ENCODE measurements at places on chromosomes 7 and 10.

DNA sequence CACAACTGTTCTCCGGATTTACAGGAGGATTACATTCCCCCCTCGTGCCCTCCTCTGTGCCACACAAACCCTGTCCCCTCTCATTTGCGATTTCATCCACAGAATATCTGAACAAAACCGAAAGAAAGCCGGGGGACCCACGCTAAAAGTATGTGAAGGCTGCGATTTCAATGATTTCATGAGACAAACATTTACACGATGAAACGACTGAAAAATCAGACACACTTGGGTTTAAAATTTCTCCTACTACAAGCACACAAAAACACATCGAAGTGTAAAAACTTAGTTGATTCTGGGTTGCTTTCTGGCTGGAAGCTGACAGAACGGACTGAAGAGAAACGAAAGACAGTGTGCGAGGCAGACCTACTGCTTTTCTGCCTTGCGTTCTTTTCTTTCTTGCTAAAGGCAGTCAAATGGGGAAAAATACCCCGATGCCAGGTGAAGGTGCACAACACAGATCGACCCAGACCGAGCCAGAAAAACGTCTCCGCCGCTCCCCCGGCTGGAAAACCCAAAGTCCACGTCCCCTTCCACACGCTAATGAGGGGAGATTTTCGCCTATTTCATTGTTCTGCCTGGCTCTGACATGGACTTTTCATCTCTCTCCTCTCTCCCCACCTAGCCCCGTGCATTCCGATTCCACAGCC is 1.2 kb downstream of the HIPK2 start:
- no peak for DNase-seq

GRCh38 chr10:112896273-112896672 is 53.8 kb upstream of the TCF7L2 start:
- no peak for DNase-seq

- DNase-seq: no peak
These were observed 69.4 kb upstream of the GSDME start for GRCh38 chr7:24826662-24827020.

DNA sequence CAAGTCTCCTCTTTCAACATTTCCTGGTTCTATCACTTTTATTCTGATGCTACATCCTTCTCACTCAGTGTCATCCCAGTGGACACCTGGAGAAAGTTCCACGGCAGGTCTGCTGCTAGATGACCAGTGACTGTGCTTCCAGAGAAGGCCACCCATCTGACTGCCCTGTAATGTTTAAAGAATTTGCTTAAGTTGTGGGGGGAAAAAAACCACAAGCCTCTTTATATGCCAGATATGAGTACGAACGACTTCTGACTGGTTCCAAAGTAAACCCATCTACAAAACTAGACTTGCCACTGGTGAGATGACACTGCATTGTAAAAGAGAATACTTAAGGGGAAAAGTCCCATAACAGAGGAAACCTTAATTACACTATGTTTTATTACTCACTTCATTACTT is 69.6 kb upstream of the VWC2 start:
- DNase-seq: no peak

DNA sequence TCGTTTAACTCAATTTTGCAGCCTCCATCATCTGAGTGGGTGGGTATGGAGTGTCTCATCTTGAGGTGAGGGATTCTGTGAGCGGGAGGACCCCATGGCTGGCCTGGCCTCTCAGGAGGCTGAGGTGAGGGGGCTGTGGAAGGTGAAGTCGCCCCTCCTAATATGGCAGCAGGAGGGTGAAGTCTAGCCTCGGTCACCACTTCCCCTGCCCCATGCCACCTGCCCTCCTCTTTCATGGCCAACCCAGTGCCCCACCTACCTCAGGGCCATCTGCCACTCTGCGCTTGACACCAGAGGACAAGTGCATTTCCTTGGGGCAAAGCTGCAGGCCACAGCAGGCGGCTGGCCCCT is 8.7 kb downstream of the RASGEF1A start:
- peak; percentile 54 for DNase-seq

GRCh38 chr10:122847782-122848604 is 2.3 kb upstream of the CUZD1 start:
- DNase-seq: no peak

DNA sequence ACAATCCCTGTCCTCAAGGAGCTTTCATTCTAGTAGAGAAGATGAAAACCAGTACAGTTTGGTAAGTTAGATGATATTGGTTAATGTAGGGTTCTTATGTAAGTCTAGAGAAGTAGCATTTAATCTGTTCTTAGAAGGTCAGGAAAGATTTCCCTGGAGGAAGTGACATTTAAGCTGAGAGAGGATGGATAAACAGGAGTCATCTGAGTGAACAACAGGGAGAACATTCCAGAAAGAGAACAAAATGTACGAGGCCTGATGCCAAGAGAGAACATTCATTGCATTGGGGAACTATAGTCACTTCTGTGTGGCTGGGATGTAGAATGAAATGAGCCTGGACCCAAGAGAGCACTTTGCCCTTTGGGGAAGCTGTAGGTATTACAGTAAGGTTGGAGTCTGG is 88.0 kb downstream of the CFTR start:
- no peak for DNase-seq

- no peak for DNase-seq
These were observed 83.7 kb downstream of the CARD11 start for GRCh38 chr7:2959828-2960599.

GRCh38 chr10:23151071-23151470 is 41.0 kb upstream of the PTF1A start:
- DNase-seq: no peak

- no peak for DNase-seq
These were observed 249.8 kb upstream of the VSTM2A start for GRCh38 chr7:54292171-54292925.

GRCh38 chr10:17003151-17003550 is 126.5 kb downstream of the CUBN start:
- DNase-seq: no peak

- DNase-seq: no peak
These were observed 5.3 kb downstream of the ESYT2 start for GRCh38 chr7:158824028-158824427.

DNA sequence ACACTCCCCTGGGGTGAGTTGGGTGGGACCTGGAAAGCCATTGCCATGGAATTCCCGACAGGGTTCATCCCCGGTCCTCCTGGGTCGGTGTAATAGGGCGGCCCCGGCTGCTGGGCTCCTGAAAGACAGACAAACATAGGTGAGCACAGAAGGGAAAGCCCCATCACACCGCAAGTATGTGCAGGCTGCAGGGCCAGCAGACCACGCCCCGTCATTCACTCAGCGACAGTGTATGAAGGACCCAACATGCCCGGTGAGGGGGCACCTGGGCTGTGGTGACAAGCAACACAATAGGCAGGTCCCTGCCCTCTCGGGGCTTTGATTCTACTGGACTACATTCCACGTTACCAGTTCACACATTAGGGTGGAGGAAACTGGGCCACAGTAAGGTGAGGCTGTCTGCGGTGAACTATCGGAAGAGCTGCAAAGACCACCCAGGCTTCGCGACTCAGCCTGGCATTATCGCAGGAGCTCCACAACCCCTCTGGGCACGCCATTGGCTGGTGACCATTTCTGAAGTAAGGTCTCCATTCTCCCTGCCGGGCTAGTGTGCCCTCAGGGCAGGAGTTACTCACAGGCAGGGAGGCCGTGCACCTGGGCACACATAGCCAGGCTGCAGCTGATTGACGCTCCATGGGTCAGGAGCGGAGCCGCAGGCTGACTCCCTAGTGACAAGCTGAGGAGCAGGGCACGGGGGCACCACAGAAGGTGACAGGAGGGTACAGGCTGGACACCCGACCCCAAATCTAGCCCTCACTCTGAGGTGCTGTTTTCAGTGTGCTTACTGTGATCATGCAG is 99.2 kb downstream of the VOPP1 start:
- peak; percentile 40 for DNase-seq

GRCh38 chr7:69723663-69724062 is 125.4 kb downstream of the AUTS2 start:
- DNase-seq: no peak

GRCh38 chr7:153445641-153446040 is 606.6 kb upstream of the DPP6 start:
- DNase-seq: no peak

- no peak for DNase-seq
These were observed 282.4 kb downstream of the AHR start for GRCh38 chr7:17580856-17581255.

- DNase-seq: no peak
These were observed 5.8 kb downstream of the TCF7L2 start for GRCh38 chr10:112955582-112956421.

DNA sequence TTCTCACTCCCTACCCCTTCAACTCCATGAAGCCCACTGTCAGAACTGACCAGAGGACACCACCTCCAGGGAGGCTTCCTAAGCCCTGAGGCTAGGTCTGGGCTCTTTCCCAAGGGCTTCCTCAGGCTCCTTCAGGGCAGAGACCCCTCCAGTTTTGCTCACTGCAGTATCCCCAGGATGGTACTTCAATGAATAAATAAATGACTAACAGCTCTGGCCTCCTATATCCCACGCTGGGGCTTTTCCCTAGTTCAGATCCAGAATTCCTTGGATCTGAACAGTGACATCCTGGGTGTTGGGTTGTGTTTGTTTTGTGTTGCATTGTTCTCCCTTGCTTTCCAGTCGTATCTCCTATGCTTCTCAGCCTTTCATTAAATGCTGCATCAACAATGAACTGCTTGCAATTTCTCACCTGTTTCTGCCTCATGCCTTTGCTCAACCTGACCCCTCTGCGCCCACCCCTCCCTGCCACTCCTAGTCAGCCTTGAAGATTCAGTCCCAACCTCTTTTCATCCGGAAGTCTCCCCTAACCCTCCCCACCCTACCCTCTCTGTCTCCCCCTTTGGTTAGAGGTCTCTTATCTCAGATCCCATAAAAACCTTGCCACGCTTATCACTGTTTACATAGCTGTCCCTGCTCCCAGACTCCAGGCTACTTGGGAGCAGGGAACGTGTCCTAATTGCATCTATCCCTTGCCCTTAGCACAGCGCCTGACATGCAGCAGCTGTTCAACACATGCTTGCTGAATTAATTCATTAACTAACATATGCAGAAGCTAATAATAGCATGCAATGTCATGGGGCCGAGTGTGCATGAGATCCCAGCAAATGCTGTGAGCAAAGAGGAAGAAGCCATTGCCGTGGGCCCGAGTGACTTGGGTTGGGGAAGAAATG is 41.7 kb downstream of the PPP1R3C start:
- no peak for DNase-seq

All from suprapubic skin (tissue), 4 donors.